ENCODE measurements at places on chromosomes 5 and 9. TPM values are rescaled to one million over a fixed set of nuclear protein-coding genes. Genes with fewer than 3 reads are reported as not detected.

DNA sequence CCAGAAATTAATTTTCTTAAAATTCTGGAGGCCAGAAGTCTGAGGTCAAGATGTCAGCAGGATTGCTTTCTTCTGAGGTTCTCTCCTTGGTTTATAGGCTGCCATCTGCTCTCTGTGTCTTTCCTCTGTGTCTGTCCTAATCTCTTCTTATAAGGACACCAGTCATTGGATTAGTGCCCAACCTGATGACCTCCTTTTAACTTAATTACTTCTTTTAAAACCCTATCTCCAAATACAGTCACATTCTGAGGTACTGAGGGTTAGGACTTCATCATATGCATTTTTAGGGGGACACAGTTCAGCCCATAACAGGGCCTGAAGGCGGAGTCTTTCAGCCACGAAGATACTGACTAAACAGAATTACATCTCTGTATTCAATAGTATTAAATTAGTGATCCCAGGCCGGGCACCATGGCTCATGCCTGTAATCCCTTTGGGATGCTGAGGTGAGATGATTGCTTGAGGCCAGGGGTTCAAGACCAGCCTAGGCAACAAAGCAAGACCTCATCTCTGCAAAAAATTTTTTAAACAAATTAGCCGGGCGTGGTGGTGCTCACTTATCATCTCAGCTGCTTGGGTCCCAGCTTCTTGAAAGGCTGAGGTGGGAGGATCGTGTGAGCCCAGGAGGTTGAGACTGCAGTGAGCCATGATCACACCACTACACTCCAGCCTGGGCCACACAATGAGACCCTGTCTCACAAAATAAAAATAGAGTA is 5.9 kb upstream of the RPS6 start:
- DNase-seq: no peak

- DNase-seq: no peak
Observed at GRCh38 chr5:16483361-16483760, 17.8 kb upstream of the ZNF622 start.

DNA sequence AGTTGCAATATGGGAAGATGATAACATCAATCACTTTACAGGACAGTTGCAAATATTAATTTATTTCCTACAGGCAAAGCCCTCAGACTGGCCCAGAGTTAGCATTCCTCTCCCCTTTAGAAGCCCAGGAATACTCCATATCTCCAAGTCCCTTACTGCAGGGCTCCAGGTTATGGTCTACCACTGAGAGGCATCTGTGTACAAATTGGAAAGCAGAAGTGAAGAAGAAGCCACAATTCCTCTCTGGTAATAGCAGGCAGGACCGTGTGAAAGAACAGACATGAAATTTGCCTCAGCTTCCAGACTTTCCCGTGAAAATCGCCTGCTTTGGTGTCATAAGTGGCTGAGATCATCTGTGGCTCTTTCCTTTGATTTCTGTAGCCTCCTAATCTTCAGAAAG is 289.6 kb downstream of the GLIS3 start:
- no peak for DNase-seq

- DNase-seq: no peak
Observed at GRCh38 chr9:93316726-93317494, 133.0 kb downstream of the WNK2 start.

GRCh38 chr5:73909474-73909873 is 283.5 kb downstream of the ARHGEF28 start:
- DNase-seq: no peak

DNA sequence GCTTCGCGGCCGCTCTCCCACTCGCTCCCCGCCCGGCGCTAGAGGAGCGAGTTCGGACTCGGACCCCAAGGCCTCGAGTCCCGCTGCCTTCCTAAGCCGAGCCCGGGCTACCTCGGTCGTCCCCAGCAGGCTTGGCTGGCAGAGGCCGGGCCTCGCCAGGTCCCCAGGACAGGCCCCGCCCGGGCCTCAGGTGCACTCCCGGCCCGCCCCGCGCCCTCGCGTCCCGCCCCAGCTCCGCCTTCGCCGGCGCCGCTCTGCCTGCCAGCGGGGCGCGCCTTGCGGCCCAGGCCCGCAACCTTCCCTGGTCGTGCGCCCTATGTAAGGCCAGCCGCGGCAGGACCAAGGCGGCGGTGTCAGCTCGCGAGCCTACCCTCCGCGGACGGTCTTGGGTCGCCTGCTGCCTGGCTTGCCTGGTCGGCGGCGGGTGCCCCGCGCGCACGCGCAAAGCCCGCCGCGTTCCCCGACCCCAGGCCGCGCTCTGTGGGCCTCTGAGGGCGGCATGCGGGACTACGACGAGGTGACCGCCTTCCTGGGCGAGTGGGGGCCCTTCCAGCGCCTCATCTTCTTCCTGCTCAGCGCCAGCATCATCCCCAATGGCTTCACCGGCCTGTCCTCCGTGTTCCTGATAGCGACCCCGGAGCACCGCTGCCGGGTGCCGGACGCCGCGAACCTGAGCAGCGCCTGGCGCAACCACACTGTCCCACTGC is at the start of gene SLC22A5:
Gene SLC22A5 (plus strand): TSS at position 237 of the 707 bp plus-strand sequence. CDS start 263 bp downstream, at position 500.
- peak; percentile 47 for DNase-seq

DNA sequence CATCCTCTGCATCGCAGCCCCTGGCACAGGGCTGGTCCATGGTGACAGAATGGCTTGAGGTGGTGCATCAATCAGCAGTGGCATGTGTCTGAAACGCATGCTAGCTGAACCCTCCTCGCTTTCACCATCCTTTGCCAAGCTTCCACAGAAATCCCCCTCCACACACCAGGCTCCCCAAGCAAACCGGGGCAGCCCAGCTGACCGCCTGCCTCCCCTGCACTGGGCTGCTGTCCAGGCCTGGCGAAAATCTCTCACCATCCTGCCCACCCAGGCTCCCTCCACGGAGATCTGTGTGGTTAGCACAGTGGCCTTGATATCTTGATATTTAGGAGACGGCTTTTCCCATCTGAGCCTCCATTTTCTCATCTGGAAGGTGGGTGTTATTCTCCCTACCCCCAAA is 905 bp upstream of the HRH2 start:
- DNase-seq: no peak

The GABRA1 gene
- total RNA-seq: 2.7 TPM
